ENCODE measurements at places on chromosomes 11 and 22.

DNA sequence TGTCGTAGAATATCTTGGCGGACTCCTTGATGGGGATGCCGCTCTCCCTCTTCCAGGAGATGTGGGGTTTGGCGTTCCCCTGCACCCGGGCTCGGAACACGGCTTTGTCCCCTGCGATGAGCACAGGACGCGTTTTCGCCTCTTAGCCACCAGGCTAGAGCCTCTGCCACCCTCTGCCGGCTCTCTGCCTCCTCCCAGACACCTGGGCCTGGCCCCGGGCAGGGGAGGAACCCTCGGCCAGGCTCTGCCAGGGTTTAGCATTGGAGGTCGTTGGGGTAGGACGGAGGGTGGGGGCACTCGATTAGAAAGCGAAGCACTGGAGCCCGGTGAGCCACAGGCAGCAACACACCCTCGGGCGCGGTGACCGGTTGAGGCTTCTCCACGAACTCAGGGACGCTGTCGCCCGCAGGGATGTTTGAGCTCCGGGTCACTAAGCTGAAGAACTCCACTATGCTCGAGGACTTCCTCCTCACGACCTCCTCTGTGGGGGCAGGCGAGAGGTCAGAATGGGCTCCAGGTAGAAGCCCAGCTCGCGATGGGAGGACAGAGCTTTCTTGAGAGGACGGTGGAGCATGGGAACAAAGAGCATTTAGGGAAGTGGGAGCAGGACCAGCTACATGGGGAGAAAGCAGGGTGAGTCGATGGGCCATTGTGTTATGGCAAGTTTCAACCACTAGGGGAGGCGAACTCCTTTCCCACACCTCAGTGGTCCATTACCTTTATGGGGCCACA lies 4.3 kb downstream of the IGSF22 start:
- DNase-seq, result no peak

GRCh38 chr22:39462443-39463221 lies 5.8 kb downstream of the MGAT3 start:
- DNase-seq, result no peak

DNA sequence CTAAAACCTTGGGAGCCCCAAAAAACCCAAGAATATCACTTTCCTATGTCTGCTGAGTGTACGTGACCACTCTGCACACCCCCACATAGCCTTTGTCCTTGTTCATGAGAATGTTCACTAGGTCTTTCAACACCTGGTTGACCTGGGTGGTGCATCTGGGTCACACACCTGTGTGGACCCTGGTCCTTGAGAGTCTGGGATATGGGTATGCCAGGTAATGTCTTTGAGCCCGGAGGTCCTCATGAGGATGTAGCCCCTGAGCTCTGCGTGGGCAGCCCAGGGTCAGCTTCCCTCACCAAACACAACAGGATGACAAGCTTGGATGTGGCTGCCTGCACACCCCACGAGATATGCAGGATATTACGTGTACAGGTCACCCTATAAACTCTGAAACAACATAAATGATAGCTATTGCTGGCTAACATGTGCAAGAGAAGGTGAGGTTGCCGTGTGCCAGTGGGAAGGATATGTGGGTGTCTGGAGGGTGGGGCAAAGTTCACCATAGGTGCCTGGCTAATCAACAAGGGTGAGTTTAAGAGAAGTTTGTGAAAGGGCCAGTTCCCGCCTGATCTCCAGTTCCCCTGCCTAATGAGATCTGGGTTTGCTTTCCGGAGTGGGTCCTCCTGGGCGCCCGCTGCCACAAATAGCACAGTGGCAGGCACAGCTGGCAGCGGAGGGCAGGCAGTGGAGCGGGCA lies 1.4 kb upstream of the PPARA start:
- DNase-seq, result no peak

DNA sequence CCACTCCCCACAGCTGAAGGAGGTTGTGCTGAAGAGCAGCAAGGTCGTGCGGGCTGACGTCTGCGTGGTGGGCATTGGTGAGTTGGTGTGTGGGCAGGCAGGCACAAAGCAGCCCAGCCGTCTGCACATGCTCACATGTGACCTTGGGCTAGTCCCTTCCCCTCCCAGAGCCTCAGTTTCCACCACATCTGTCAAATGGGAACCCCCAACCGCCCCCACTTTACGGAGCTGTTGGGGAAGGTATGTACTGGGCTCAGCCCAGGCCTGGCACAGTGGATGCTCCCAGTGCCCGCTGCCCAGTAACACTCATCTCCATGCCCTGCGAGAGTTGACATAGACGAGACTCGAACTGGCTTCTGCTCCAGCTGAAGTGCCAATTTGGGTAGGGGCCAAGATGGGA lies 5.1 kb upstream of the LZTR1 start:
- no peak for DNase-seq

- DNase-seq, result no peak
Measured at GRCh38 chr11:46279126-46280099, 2.0 kb downstream of the CREB3L1 start.

DNA sequence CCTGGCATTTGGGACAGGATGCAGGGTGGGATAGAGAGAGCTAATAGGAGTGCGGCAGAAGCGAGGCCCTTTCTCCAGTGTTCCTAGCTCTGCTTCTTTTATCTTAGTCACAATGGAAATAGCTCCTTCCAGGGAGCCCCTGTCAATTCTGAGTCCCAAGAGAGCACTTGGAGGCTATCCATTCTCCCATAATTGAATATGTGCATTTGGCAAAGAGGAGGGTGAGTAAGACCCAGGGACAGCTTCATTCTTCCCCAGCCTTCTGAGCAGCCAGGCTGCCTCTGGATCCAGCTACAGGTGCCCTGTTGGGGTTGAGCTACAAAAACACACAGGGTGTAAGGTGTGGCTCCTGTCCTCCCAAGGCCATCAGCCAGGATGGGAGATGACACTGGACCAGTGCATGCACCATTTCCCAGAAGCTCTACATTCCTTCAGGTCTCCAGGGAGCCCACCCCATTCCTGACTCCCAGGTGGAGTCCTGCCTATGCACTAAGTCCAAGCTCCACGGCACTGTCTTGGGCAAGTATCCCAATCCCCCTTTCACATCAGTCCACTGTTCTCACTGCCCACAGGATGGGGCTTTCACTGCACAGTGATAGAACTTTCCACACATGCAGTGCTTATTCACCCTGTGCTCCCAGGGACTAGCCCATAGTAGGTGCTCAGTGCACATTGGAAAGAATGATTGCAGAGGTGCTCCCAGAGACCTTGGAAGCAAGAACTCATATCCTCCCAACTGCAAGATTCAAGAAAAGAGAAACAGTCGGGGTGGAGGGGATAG lies 6.2 kb downstream of the MS4A10 start:
- no peak for DNase-seq

DNA sequence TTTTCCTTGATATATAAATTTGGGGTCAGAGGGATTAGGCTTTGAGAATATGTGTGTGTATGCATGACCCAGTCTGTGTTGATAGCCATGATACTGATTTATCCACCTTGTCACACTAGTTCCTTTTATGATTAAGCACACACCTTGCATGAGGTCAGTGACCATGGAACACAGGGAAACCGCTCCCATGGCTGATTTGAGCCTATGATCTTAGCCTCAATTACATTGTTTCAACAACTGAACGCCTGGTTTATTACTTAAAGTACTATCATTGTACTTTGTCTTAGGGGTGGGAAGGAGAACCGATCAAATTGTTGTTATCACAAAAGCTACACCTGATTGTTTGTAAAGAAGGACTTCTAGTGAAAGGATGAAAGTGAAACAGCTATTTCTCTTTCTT lies 70.7 kb downstream of the ARFGAP2 start:
- DNase-seq, result no peak

- no peak for DNase-seq
Measured at GRCh38 chr11:11969380-11970215, 38.8 kb downstream of the DKK3 start.

- no peak for DNase-seq
Measured at GRCh38 chr22:24986816-24987215, 34.3 kb downstream of the KIAA1671 start.

- DNase-seq, result no peak
Measured at GRCh38 chr11:44753961-44754645, 27.3 kb downstream of the TSPAN18 start.

DNA sequence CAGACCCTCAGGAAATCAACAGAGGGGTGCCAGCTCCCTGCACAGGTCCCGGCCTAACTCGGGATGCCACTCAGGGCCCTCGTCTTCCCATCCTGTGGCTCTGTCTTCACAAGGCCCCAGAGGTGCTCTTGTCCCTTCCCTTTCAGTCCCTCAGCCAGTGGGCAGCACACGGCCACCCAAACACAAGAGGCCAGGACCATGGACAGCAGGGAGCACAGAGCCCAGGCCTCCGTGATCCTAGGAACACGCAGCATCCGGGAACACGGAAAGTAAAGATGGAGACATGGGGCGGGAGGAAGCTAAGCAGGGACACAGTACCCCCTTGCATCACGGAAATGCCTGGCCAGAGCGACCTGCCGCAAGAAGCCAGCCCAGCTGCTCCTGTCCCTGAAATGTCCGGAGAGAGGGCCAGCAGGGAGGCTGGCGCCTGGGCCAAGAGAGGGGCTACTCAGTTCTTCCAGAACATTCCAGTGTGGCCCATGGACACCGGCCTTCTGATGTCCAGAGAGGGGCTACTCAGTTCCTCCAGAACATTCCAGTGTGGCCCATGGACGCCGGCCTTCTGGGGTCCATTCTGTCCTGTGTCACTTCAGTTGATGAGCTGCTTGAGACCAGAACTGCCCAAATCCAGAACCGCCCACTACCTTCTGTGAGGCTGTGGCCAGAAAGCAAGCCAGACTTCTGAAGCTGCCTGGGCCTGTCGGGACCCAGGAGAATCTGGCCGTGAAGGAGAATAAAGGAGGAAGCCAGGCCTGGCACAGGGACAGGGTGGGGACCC lies 274.0 kb downstream of the BRD1 start:
- DNase-seq, result no peak

GRCh38 chr22:28442711-28443525 lies 236.7 kb downstream of the TTC28 start:
- DNase-seq, result no peak

DNA sequence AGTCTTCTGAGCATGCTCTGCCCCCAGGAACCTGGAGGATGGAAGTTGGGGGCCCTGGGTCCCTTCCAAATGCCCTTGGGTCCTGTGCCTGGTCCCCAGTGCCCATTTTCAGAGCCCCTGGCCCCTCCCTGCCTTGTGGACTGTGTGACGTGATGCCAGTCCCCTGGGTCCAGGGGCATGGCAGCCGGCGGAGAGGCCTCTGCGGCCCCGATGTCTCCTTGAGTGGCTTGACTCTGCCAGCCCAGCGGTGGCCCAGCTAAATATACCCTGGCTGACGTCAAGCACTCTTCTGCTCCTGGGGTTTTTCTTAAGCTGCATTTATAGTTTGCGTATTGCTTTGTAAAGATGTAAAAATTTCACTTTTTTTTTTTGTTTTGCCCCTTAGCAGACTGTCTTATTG lies 35.2 kb upstream of the PARVG start:
- no peak for DNase-seq

DNA sequence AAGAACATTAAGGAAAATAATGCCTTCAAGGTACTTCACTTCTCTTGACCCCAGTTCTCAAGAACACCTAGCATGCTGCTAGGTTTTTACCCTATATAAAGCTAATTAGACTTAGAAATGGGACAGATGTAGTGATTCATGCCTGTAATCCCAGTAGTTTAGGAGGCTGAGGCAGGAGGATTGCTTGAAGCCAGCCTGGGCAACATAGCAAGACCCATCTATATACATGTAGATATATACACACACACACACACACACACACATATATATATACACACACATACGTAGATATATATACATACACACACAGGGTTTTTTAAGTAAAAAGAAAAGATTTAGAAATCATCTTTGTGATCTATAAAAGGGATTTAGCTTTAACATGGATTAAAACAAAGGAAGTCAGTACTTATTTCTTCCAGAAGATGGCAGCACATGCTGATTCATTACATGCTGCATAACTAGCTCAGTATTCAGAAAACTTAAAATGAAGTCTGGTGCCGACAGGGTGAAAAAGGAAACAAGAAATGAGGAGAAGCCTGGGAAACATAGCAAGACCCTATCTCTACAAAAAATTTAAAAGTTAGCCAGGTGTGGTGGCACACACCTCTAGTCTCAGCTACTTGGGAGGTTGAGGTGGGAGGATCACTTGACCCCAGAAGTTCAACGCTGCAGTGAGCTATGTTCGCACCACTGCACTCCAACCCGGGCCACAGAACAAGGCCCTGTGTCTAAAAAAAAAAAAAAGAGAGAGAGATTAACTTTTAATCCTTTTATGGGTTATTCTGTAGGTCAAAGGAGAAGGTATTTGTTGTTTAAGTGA lies 28.5 kb upstream of the RBX1 start:
- no peak for DNase-seq

DNA sequence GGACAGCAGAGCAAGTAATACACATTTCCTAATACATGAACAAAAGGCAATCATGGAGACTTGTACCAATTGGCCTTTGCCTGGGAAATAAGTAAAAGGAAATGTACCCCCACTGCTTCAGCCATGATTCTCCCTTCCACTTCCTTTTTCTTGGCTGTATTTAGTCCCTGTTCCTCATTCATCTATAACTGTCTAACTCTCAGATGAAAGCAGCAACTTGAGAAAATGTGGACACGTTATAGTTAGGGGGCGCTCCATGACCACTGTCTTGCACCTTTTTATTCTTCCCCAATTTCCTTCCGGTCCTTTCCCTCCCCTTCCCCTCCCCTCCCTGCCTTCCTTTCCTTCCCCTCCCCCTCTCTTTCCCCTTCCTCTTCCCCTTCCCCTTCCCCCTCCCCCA lies 61.3 kb upstream of the BARX2 start:
- DNase-seq, result no peak

DNA sequence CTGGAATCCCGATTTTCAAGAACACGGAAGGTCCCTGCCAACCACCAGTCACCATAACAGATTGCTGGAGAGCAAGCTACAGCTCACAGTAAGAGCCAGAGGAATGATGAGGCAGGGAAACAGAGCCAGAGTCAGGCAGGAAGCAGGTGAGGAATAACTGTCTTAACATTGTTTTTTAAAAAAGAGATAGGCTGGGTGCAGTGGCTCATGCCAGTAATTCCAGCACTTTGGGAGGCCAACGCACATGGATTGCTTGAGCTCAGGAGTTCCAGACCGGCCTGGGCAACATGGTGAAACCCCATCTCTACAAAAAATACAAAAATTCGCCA lies 13.5 kb upstream of the CASTOR1 start:
- no peak for DNase-seq

GRCh38 chr11:79627281-79627680 lies 186.5 kb upstream of the TENM4 start:
- no peak for DNase-seq

Measured in activated gamma-delta T cell (primary cell).